ENCODE measurements at places on chromosomes 11 and 22.

GRCh38 chr11:118900535-118901384, 17.1 kb downstream of the CXCR5 start:
- no peak for DNase-seq

- no peak for DNase-seq
These were observed 110.8 kb downstream of the KCNQ1OT1 start for GRCh38 chr11:2588809-2589537.

GRCh38 chr22:24937114-24937513, 9.4 kb downstream of the LHFPL7 start:
- DNase-seq, result no peak

- no peak for DNase-seq
These were observed 4.0 kb downstream of the CRY2 start for GRCh38 chr11:45851228-45851627.

DNA sequence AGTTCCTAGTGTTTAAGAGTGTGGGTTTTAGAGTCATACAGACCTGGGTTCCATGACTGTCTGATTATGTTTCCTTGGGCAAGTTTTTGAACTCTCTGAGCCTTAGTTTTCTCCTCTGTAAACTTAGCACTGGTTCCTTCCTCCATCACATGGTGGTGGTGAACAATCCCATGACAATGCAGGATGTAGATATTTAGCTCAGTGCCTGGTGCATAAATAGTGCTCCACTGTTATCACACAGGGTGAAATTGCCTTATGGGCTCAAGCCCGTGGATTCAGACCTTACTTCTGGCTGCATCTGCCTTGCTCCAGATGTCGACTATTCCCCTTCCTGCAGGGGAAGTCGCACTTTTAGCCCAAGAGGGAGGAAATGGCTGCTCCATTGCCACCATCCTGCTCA, 62.7 kb downstream of the LDLRAD3 start:
- no peak for DNase-seq

All from NCI-H1417 treated with DMSO at 0.1 percent for 48 hours (cell line).